ENCODE measurements at places on chromosomes 13 and 19.

- DNase-seq, result no peak
Observed at GRCh38 chr19:56596676-56597075, 1.6 kb downstream of the ZNF71 start.

- no peak for DNase-seq
Observed at GRCh38 chr13:41820581-41821237, 140.2 kb downstream of the VWA8 start.

DNA sequence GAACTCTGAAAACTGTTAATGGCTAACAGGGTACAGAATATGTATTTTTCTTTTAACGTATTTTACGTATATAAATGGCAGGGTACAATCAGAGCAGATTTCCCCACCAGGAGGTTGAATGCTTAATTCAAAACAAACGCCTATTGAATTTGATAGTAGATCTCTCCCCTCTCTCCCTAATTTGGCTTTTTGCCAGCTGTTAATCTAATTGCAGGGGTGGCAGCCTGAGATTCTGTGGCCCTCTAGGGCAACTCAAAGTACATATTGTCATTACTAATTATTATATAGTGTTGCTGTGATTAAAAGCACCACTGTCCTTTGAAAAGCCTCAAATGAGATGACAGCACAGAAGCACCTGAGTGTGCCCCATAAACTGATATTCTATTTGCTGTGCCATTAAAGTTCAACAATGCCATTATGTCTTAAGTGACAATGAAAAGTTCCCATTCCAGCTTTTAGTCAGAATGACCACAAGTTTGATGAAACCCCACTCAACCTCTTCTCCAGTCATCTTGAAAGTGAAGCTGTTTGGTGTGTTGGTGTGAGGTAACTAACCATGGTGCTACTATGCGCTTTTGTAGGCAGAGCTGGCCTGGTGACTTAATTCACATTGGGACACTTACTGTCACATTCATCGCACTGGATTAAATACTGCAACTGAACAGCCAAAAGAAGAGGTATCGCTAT, 351.4 kb downstream of the KCNRG start:
- peak; percentile 84 for DNase-seq

DNA sequence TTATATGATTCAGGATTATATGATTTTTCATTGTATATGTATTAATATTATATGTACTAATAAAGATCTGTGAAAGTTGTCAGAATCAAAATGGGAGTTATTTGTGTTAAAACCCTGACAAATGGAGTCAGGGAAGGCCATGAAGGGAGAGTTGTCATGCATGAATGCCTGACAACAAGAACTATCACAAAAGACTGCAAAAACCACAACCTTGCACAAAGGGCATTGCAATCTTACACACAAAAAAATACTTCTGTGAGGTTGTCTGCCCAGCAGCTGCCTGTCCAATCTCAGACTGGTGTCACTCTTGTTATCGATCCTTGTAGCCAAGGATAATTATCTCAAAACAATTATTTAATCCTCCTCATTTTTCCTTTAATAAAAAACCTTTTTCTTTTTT, 21.2 kb upstream of the RBM26 start:
- DNase-seq, result no peak

DNA sequence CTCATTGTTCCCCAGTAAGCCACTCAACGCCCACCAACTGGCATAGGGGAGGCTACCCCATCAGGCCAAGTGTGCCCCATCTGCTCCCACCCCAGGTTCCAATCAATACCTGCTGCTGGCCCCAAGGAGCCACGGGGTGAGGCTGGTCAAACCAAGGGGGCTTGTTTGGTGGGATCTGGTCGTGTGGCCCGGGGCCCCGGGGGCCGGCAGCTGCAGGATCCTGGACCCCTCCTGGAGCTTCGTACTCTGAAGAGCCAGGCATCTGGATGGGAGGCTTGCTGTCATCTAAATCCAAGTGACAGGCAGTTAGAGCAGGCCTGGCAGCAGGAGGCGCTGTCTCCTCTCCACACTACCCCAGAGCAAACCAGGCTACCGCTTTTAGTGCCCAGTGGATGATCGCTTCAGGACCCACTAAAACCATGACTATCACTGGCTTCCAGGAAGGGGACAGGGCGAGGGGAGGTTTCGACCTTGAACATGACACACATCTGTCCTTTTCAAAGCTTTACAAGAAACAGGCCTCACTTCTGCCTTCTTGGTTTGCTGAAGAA, 14.2 kb downstream of the CHERP start:
- DNase-seq, result peak; percentile 29

GRCh38 chr13:104816726-104817125, 1718.7 kb downstream of the EFNB2 start:
- DNase-seq, result no peak

DNA sequence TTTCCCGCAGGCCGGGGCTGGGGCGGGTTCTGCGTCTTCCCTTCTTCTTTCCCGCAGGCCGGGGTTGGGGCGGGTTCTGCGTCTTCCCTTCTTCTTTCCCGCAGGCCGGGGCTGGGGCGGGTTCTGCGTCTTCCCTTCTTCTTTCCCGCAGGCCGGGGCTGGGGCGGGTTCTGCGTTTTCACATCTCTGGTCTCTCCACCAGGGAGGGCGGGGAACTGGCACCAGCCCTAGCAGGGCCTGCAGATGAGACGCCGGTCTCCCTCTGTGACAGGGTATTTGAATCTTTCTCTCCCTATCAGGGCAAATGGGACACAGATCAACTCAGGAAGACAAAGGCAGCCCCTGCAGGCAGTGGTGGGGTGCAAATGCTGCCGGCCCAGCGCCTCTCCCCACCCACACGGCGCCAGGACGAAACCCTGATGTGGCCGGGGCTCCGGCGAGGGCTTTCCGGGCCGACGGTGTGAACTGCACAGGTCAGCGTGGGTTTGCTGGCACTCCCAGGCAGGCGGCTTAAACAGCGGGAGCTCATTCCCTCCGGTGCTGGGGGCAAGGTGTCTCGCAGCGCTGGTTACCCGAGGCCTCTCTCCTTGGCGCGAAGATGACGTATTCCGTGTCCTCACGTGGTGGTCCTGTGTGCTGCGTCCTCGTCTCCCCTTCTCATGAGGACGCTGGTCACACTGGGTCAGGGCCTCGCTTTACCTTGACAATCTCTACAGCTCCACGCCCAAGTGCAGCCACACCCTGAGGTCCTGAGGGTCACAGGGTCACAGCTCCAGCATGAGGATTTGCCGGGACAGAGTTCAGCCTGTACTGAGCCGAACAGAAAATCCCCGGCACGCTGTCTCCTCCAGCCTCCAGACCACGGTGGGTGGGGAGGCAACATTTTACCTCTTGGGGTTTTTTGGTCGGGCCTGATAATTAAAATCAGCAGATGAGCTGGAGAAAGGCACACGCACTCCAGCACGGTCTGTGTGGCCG, 717 bp upstream of the C13orf46 start:
- no peak for DNase-seq

DNA sequence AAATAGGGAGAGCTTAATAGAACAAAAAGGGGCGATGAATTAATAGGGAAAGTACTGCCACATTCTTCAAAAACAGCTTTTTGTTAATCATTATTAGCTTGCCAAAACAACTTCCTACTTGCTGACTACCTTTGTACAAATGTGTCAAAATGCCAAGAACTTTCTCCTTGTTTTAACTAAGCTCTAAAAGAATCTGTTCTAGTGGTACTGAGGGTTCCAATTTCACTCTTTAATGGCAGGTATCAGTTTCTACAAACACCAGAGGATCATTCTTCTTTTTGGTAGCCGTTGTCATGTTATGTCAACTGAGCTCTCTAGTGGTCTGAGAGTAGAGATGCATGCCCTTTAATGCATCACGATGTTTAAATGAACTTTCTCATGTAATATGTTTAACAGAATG, 29.4 kb upstream of the FBXL3 start:
- no peak for DNase-seq

DNA sequence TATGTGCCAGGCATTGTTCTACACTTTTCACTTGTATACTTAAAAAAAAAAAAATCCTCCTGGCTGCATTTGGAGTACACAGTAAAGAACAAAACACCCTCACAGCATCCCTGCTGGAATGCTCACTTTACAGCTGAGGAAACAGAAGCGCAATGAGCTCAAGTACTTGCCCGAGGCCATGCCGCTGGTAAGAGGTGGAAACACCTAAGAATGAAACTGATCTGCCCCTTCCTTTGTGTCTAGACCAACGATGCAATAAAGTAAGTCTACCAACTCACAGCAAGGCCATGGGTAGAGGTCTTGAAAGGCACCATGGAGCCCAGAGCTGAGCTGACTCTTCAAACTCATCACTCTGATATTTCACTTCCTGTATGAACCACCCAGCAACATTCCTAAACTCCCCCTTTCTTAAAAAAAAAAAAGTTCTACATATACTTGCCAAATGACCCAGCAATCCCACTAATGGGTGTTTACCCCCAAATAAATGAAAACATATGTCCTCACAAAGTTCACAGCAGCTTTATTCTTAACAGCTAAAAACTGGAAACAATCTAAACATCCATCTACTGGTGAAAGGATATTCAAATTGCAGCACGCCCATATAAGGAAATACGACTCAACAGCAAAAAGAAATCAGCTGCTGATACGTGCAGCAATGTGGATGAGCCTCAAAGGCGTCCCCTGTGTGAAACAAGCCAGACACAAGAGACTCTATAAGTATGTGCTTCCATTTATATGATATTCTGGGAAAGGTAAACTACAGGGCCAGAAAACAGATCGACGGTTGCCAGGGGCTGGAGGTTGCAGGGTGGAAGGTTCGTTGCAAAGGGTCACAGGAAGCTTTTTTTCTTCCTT, 236.6 kb upstream of the MAB21L1 start:
- DNase-seq, result no peak

- no peak for DNase-seq
Observed at GRCh38 chr19:8149261-8150094, at the start of gene FBN3. FBN3 (minus strand) TSS chr19:8149592; CDS start chr19:8147480, 2,112 bp downstream.

DNA sequence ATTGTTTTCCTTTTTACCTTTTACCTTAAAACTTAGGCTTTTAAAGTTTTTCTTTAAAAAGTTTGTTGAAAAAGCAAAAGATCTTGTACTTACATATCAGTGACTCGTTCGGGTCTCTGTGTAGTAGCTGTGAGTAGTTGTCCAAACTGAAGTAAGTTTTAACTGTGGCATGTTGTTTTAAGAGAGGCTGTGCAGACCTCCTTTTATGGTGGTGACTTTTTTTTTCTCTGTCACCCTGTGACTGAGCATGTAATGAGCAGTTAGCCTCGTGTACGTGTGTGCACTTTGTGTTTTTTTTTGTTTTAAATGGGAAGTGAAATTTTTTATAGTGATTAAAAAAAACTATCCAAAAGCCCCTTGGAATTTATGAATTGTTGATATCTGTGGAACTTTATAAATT, at the start of gene GPR183:
GPR183 (minus strand) TSS at position 153 of the 400 bp plus-strand sequence. CDS start 11,254 bp downstream, outside the sequence.
- peak; percentile 92 for DNase-seq

All from suppressor macrophage treated with lipopolysaccharide for 4 hours (primary cell).